NCI-H226 (cell line): ENCODE measurements at places on chromosomes 7 and 10.
A peak's percentile ranks its signal among the peaks of the same experiment; 100 is the strongest.

DNA sequence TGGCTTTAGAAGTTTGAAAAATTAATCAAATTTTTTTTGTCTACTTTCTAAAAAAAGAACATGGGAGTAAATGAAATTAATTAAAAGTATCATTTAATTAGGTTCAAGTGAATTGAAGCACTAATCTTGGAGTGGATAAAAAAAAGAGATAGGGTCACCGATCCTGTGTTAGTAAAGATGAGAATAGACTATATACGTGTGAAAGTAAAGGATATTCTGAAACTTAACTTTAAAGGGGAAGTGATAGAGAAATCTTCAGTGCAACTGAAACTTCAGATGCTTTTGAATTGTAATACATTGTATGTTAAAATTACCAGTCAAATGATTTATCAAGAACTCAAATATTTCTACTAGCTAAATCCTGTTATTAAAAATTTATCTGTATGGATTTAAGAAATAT is 4.8 kb downstream of the NHLRC2 start:
- DNase-seq: no peak

GRCh38 chr10:70943249-70943648 is 54.9 kb upstream of the PCBD1 start:
- no peak for DNase-seq

- no peak for DNase-seq
Measured at GRCh38 chr10:34013235-34013634, 678.8 kb upstream of the NRP1 start.

GRCh38 chr10:61899069-61899531 is 2.4 kb upstream of the ARID5B start:
- DNase-seq: peak; percentile 67

DNA sequence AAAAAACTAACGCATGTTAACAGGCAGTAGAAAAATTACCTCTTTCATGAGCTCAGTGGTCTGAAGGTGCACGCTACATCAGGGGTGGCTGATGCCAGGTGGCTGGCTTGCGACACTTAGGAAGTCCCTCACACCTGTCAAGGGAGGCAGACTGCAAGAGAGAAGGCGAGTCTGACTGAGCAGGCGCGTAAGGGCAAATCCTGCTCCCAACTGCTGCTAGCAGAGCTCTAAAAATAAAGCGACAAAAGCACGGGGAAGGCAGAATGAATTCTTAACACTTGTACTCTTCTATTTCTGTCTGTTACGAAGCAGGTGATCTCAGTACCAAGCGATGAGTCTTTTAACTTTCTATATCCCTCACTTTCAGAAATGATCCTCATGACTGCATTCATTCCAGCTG is 33.1 kb downstream of the CACNA2D1 start:
- DNase-seq: no peak

DNA sequence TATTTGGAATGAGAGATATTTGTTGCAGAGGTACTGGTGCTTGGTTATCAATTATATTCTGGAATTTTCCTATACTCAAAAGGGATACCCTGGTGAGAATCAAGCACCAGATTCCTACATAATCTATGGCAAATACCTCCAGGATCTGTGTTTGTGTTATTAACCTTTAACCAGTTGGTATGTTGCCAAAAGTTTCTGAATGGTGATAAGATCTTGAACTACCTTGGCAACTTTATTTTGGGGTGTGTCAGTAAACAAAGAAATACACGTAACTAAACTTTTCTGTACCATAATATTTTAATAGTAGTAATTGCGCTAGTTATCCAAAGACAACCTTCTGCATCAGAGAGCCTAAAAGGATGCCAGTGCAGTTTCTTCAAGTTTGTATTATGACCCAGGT is 13.4 kb downstream of the SCIN start:
- no peak for DNase-seq

DNA sequence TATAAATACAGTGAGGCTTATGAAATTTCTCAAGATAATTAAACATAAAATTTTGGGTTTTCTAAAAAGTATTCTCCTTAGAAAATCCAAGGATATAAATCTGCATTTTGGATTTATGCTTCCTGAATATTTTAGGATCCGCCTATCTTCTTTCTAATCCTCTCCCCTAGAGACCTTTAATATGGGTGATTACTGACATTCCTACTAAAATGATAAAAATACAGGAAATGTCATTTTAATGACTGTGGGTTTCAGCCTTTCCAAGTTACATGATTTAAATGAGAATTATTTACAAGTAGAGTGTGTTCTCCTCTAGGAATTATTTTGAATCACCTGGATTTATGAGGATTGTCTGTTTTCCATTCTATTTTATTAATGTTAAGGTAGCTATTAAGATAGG is 150.4 kb downstream of the C7orf25 start:
- DNase-seq: no peak

- DNase-seq: no peak
Measured at GRCh38 chr10:51057925-51058324, 16.4 kb upstream of the PRKG1 start.

DNA sequence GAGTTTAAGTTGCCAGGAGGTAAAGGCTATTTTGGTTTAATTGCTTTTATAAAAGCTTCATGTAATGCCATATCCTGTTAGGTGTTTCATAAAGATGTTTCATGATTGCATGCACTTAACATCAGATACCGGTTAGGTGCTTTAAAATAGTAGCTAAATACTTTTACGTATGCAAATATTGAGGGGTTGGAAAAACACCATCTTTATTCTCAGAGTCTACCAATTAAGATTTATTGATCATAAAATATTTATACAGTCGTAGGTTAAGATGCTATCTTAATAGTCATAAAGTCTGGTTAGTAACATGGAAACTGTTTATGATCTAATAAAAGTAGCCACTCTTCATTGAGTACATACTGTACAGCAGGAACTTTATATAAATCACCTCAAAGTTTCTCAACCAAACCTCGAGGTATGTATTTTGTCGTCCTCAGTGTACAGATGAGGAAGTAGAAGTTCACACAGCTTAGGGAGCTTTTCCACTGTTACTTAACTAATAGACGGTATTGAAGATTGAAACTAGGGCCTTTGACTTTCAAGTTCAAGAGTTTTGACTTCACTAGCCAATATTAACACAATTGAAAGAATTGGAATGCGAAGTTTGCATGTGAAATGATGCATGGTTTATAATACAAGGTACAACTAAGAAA is 897.1 kb downstream of the GATA3 start:
- DNase-seq: no peak

DNA sequence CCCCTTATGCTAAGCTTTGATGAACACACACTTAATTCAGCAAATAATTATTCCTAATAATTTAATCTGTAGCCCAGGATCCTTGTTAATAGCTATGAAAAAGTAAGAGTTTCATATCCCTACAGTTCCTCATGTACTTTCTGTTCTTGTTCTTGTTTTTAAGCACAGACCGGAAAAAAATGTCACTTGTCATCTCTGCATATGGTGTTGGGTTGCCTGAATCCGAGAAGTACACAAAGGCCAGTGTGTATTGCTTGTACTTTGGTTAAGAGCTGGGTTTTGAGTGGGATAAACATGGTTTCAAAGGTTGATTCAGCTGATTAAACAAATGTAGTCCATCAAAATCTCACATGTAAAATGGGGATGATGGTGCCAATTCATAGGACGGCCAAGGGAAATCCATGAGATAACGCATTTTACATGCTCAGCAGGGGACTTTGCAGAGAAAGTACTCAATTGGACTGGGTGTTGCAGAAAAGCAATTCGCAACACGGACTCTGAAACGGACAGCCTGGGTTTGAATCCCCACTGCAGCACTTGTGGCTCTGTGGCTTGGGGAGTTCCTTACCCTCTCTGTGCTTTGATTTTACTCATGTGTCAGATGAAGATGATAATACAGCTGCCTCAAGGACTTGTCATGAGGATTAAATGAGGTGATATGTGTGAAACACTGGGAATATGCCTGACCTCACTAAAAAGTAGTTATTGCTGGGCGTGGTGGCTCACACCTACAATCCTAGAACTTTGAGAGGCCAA is 71.7 kb downstream of the MAP3K8 start:
- DNase-seq: no peak

GRCh38 chr10:12252882-12253546 is 57.0 kb downstream of the CDC123 start:
- DNase-seq: no peak

DNA sequence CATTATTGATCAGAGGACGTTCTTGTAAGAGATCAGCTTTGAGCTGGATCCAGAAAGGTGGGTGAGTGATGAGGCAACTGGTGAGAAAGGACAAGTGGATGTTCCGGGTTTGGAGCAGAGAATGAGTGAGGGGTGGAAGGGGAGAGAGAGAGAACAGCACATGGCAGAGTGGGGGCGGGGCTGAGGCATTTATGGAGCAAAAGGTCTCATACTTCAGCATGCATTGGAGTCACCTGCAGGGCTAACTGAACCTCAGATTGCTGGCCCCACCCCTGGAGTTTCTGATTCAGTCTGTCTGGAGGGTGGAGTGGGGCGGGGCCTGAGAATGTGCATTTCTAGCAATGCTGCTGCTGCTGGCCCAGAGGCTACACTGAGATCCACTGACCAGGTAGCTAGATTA is 71.2 kb downstream of the GOLGA7B start:
- no peak for DNase-seq

DNA sequence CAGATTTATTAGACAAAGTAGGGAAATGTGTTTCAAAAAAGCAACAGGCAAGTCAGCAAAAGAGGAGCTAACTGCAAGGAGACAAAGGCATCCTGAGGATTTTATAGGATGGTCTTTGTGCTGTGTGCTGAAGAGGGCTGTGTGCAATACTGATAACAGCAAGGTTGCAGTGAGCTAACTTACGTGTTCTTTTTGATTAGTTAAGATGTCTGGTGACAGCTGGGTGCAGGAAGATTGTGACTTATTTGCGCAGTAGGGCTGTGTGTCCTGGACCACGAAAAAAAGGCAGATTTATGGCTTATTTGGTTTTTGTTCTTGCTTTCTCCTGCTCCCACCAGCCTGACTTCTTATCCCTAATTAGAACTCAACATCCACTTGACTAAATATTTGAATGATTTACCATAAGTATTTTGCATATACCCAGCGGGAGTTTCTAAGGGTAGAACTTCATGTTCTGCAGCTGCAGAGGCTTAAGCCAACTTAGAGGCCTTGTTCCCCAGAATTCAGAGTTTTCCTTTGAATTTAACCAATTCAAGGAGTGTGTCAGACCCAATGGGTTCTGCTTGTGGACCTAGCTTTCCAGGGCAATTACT is 119.0 kb downstream of the ANKRD26 start:
- no peak for DNase-seq

- DNase-seq: no peak
Measured at GRCh38 chr10:63767138-63767801, 246.1 kb downstream of the REEP3 start.

DNA sequence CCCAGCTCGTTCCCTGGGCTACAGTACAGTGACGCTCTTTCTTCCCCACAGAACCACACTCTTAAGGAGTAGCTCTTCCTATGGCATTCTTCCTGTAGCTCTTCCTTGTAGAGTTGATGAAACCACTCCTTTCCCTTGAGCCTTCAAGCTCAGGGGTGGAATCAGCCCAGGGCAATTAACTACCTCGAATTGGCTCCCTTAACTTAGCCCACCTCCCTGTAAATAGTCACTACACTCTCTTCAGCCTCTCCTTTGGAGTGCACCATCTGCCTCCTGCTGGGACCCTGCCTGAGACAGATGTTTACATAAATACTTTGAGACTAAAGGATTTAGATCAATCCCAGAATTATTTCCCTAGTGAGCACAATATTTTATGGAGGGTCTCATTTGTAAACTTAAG is 537.8 kb upstream of the AUTS2 start:
- no peak for DNase-seq

GRCh38 chr7:44080118-44080517 is 2.2 kb downstream of the POLM start:
- no peak for DNase-seq

- DNase-seq: peak; percentile 45
Measured at GRCh38 chr10:77251297-77252013, 386.2 kb downstream of the KCNMA1 start.

GRCh38 chr7:130227883-130228575 is 20.4 kb downstream of the SSMEM1 start:
- DNase-seq: no peak

DNA sequence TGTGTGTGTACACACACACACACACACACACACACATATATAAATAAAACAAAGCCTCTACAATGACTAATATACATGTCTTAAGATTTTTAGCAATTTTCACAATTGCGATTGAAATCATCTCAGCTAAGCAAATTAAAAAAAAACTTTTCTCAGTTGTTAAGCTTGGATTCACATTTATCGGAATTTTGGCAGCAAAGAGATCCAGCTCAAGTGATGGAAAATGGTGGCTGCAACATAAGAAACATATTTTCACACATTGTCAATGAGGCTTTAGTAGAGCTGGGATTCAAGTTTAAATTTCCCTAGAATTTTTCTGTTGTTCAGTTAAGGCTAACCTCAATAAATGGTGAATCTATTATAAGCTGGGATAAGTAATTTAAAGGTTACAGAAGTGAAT is 768.6 kb upstream of the SORCS1 start:
- DNase-seq: no peak

GRCh38 chr7:26091933-26092332 is 60.1 kb upstream of the NFE2L3 start:
- peak; percentile 27 for DNase-seq

- DNase-seq: no peak
Measured at GRCh38 chr10:60644436-60645130, 133.7 kb upstream of the CDK1 start.

DNA sequence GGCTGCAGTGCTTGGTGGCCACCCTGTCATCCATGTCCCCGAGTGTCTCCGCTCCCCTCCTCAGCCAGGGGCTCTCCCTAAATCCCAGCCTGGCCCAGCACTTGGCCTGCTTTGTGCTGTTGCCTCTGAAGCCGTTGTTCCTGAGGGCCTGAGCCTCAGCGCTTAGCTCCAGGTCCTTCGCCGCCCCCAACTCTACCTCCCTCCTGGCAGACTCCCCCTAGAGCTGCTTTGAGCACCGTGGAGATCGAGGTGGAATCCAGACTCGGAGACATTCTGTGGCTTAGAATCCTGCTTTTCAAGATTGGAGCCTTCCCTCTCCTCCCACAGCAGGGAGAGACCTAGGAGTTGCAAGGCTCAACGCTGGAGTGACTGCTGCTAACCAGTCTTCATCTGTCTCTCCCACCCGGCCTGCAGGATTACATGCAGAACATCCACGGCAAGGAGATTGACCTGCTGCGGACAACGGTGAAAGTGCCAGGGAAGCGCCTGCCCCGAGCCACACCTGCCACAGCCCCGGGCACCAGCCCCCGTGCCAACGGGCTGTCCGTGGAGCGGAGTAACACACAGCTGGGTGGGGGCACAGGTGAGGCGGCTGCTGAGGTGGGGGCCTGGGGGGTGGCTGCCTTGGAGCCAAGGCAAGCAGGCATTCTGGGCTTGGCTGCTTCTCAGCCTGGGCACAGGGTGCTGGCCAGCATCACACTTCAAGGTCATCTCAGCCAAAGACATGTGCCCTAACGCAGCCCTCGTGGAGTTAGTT is 33.3 kb downstream of the GBX1 start:
- no peak for DNase-seq

GRCh38 chr7:77674878-77675277 is 21.4 kb upstream of the RSBN1L start:
- DNase-seq: peak; percentile 95

DNA sequence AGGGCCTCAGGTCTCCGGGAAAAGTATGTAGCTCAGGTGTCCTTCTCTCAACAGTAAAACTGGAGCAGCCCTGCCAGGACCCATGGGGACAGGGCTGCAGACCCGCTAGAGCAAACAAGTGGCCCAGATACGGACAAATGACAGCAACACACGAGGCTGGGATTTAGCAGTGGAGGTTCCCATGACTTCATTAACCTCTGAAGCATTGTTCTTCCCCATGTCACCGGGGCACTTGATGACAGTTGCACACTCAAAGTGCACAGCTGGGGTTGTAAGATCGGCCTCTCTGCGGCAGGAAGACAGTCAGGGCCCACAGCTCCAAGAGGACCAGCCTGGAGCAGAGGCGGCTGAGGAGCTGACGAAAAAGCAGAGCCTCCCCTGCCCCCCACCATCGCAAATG is 12.5 kb upstream of the PODXL start:
- DNase-seq: no peak
